Fibroblast of villous mesenchyme (primary cell): ENCODE measurements at places on chromosomes 6 and 20. TPM values are rescaled to one million over a fixed set of nuclear protein-coding genes. Genes with fewer than 3 reads are reported as not detected.

ALDH8A1 gene
- 0.32 TPM in 1 of 2 replicates, not detected in the other for total RNA-seq

EEF1E1 gene
- 22.5 and 35.8 TPM in 2 replicates for total RNA-seq

SPDEF gene
- under 0.01 TPM in 2 replicates for total RNA-seq

FAM229B gene
- total RNA-seq: 8.6 and 18.0 TPM in 2 replicates

DNA sequence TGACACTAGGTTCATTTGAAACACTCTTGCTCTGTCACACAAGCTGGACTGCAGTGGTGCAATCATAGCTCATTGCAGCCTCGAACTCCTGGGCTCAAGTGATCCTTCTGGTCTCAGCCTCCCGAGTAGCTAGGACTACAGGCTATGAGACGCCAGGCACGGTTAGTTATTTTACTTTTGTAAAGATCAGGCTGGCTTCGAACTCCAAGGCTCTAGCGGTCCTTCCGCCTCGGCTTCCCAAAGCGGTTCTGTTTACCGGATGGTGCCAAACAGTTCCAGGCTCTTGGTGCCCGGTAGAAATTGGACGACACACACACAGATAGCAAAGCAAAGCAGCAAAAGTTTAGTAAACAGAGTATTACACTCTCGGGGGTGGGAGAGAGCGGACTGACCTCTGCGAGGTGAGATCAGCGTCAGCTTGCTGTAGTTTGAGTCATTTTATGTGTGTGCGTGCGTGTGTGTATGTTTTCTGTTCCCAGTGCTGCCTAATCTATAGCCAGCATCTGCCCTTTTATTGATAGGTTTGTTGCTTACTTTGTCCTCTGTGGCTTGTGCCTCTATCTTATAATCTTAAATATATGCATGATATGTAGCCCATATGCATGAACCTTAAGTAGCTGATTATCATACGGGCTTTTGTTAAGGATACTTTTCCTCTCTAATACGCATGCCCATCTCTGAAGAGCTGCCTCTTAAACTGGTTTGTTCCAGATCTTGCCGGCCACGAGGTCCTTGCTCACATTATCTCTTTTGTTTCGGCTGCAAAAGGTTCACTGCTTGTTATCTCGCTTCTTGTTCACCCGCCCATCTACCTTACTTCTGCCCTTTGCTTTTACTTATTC lies 75.2 kb downstream of the OR2B2 start:
- peak; percentile 95 for DNase-seq

GRCh38 chr6:158625881-158626305 lies 18.6 kb downstream of the DYNLT1 start:
- no peak for DNase-seq

DNA sequence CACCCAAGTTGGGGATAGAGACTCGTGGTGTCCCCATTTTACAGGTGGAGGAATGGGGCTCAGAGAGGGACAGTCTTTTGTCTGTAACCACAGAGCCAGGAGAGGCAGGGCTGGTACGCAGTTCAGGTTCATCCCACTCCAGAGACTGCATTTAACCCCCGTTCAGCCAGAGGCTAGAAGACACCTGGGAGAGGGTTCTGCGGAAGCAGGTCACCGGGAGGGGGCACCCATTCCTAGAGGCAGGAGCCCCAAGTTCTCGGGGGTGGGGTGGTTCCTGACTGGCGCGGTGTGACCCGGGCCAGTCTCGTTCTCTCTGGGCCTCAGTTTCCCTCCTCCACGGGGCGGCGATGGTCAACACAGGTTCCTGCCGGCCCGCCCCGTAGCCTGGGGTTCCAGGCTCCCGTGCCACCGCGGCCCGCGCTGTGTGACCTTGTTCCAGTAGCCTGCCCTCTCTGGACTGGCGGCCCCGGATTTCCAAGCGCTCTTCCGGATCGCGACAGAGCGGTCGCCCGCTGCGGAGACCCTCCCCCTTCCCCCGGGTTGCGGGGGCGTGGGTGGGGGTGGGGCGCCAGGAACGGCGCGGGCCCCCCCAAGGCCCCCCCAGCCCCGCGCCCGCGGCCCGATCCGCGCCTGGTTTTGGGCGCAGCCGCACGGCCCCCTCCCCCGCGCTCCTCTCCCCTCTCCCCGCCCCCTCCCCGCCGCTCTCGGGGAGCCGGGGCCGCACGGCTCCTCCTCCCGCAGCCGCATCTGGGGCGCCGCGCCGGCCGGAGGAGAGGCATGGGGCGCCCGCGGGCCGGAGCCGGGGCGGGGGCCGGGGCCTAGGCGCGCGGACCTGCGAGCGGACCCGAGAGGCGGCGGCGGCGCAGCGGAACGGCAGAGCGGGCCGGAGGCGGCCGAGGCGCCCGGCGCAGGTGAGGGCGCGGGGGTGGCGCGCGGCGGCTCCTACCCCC lies at the start of gene DLGAP4:
DLGAP4 (plus strand) TSS at position 738 of the 950 bp plus-strand sequence. CDS start 125,379 bp downstream, outside the sequence.
- no peak for DNase-seq

- DNase-seq: peak; percentile 62
Measured at GRCh38 chr6:7108196-7108963, 619 bp downstream of the RREB1 start.

- no peak for DNase-seq
Measured at GRCh38 chr20:37991157-37991866, 41.9 kb downstream of the TTI1 start.

- no peak for DNase-seq
Measured at GRCh38 chr20:42406826-42407225, 782.9 kb downstream of the PTPRT start.

GRCh38 chr6:142744836-142745235 lies 200.1 kb downstream of the HIVEP2 start:
- DNase-seq: peak; percentile 27

DNA sequence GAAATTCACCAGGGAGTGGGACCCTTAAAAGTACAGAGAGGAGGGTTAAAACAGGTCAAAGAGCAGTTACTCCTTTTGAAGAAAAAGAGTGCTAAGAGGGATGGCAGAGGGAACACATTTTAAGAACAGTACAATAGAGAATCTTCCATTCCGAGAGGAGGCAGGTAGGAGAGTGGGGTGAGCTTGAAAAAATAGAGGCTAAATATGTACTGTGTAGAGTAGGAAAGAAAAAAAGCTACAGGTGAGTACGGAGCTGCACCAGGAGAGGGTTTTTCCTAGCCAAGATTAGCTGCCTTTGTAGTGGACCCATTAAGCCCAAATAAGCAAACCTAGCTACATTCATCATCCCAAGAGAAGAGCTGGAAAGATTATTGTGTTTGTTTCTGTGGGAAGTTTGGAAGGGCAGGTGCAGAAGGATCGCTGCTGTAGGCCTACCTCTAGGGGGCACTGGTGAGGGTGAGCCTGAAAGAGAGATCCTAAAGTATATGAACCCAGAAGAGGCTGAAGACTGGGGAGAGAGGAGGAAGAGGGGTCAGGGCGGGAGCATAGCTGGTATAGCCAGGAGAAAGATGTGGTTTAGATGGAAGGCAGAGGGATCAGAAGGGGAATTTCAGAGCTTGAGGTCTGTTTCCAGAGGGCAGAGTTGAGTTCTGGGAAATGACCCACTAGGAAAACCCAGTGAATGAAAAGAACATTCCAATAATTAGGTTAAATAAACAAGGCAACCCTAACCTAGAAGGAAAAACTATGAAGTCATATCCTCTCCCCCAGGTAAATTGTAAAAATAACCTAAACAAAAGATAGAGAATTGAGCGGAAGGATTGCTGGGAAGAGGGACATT lies 50.2 kb upstream of the HINT3 start:
- DNase-seq: peak; percentile 62

GRCh38 chr20:22795871-22796270 lies 211.5 kb upstream of the FOXA2 start:
- peak; percentile 99 for DNase-seq

GRCh38 chr20:4673371-4674001 lies 48.2 kb upstream of the PRND start:
- DNase-seq: no peak

DNA sequence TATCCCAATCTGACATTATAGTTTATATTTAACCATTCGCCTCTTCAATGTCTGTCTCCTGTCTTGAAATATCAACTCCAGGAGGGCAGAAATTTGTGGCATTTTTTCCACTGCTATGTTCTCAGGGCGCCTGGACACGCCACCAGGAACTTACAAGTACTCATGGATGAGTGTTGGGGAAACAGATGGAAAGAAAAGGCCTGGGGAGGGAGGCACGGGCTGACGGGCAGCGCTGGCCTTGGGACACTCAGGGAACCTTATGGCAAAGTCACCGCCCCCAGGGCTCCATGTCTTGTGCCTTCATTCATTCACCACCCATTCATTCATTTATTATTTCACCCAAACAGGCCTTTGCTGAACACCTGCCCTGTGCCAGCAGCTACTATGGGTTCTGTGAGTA lies 222.9 kb downstream of the PREX1 start:
- no peak for DNase-seq
